ENCODE measurements at places on chromosomes 4 and X.

DNA sequence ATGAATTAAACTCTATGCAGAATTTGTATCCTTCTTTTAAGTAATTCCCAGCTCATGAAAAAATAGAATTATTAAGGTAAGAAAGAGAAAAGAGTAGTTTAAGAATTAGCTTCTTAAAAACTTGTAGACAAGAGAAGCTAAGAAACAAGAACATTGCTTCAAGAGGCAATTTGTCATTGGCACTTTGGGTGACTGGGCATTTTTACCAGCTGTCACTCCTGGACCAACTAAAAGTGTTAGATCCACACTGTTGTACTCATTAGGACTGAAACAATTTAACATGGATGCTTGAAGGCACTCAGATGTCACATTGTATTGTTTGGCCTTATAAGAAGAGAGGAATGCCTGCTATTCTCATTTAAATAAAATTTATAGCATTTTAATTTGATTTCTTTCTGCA, 7.4 kb downstream of the COL25A1 start:
- no peak for DNase-seq

GRCh38 chrX:42143866-42144592, 220.7 kb upstream of the CASK start:
- no peak for DNase-seq

DNA sequence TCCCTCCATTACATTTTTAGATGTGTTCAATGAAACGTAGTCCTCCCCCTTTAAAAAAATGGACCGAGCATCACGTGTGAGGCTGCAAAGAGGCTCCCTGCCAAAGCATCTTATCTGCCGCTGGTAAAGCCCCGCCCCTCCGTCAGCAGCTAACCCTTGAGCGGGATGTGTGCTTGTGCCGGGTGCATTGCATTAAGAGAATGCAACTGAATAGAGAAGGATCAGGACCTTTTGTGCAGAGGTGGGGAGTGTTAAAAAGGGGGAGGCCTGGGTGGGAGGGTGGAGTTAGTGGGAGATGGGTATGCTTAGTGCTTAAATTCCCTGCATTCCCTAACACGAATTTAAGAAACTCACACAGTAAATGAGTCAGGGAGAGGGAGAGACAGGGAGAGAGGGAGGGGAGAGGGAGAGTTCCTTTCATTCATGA, 66.0 kb downstream of the TBL1X start:
- DNase-seq = peak; percentile 93

DNA sequence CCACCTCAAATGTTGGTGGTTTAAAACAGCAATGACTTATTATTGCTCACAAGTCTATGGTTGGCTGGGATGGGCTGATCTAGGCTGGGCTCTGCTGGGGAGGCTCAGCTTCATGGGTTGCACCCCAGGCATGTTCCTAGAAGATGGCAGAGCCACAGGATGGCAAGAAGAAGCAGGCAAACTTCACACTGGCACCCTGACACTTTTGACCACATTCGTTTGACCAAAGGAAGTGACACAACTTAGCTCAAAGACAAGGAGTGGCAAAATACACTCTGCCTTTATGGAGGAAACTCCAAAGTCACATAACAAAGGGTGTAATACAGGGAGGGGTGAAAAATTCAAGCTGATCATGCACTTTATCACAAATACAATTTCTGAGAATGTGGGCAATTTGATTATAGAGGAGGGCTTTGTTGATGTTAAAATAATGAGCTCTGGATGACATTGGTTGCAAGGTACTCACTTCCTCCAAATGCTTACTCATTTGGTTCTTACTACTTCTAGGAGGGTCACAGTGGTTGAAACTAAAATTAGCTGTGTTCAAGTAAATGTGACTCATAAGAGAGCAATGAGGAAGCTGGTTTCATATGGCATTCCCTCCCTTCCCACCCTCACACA, 249.2 kb upstream of the RPS6KA3 start:
- DNase-seq = no peak

DNA sequence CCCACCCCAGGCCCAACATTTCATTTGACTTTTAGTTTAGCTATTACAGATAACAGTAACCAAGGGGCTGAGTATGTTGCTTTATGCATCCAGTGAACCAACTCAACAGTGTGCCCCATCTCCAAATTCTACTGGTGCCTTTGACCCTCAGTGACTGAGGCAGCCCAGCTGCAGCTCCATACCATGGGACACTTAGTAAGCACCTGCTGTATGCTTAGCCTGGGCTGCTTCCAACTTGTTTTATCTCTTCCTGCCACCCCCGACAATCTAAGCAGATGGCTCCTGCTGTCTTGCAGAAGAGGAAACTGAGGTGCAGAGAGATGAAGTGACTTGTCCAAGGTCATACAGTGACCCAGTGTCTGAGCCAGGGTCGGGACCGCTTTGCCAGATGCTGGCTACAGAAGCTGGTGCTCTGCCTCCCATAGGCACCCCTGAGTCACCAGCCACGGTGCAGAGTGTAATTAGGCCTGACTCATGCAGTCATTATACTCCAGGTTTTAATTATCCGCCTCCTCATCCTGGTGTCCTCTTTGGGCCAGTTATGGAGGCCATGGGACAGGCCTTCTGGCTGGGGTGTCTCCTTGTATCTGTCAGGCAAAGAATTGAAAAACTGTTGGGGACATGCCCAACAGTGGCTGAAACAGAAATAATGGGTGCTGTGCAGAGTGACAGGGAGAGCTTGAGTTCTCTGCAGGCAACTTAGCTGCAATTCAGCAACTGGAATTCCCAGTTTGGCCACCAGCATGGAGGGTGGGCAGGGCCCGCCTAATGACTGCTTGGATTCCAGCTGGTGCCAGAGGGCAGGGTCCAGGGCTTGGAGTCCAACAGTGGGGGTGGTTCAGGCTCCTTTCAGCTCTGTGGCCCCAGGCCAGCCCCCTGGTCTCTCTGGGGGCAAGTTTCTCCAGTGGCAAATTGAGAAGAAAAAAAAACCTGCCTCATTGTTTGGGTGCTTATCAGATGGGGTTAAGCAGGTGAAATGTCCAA, 8.2 kb upstream of the GPR78 start:
- no peak for DNase-seq

DNA sequence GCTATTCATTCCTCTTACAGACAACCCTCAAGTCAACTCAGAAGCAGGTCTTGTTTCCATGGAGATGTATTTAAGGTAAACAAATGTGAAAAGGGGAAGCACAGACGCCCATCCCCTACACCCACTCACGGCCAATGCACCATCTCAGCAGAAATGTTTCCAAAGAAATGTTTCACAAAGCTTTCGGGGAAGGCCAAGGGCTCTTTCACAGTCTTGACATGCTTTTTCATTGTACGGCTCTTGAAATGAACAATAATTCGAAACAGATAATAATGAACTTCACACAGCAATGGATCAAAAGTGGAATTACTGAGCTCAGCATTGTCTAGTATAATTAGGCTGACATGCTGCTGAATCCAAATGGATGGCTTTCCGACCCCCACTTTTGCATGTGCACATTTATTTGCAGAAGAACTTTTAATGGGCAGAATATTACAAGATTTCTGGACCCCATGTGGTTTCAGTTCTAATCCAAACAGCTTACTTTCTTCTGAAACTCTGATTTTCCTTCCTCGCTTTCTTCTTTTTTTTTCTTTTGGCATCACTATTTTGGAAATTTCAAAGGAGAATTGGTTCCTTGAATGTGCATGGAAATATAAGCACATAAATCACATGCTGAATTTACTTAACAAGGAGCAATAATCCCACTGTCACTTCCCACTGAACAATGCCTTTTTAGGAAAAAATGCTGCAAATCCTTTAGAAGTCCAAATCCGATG, 160.9 kb downstream of the SMIM20 start:
- no peak for DNase-seq

GRCh38 chr4:110849461-110849860, 226.6 kb upstream of the PITX2 start:
- DNase-seq = no peak

DNA sequence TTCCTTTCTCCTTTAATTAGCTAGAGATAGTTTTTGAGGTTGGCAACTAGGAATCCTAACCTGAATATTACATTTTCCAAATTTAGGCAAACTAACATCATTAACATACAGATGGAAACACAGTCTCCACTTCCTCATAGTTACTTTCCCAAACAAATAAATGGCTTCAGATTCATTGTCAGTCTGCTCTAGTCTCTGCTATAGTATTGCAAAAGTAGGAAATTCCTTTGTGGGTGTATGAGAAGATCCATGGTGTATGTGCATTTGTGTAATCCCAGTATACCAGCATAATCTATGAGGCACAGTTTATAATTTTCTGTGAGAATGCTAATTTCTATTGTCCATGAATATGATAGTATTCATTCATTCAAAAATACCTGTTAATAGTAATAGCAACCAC, 3.0 kb upstream of the NDP start:
- DNase-seq = no peak

DNA sequence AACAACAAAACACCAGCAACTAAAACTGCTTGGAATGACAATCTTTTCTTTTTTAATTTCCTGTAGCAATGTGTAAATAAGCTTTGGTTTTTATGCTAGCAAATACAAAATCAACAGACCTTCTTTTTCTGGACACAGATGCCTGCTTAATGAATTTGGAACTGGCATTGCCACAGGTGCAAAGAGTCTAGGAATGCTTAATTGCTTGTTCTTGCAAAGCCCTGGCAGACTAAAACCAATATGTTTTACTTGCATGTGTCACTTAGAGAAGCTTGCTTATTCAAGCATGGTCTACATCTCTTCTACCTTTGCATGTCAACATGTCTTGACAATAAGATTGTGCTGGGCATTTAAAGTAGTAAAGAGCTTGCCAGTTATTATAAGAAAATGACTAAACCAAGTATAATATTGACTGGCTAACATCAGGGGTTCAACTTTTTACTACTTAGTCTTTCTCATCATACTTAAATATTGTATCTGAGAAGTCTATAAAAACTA, 656.7 kb upstream of the NDST4 start:
- no peak for DNase-seq

DNA sequence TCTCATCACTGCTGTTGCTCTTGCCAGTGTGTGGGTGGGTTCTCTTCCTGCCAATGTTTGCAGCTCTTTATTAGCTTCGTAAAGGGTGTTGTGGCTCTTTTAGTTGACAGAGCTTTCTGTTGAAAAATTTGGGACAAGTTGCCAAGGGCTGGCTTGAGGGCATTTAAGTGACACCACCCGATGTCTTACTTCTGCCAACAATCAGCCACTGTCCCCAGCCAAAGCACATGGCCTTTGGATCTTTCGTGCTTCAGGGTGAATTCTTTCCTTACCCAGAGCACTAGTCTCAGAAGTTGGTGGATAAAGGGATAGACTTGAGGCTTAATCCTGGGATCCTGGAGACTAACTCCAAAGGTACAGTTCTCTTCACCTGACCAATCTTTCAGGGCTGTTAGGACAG, 113.6 kb downstream of the SOX3 start:
- no peak for DNase-seq

GRCh38 chrX:97238632-97239031, 354.9 kb downstream of the RPA4 start:
- DNase-seq = no peak

GRCh38 chrX:18883961-18884765, 99.8 kb downstream of the PHKA2 start:
- no peak for DNase-seq

DNA sequence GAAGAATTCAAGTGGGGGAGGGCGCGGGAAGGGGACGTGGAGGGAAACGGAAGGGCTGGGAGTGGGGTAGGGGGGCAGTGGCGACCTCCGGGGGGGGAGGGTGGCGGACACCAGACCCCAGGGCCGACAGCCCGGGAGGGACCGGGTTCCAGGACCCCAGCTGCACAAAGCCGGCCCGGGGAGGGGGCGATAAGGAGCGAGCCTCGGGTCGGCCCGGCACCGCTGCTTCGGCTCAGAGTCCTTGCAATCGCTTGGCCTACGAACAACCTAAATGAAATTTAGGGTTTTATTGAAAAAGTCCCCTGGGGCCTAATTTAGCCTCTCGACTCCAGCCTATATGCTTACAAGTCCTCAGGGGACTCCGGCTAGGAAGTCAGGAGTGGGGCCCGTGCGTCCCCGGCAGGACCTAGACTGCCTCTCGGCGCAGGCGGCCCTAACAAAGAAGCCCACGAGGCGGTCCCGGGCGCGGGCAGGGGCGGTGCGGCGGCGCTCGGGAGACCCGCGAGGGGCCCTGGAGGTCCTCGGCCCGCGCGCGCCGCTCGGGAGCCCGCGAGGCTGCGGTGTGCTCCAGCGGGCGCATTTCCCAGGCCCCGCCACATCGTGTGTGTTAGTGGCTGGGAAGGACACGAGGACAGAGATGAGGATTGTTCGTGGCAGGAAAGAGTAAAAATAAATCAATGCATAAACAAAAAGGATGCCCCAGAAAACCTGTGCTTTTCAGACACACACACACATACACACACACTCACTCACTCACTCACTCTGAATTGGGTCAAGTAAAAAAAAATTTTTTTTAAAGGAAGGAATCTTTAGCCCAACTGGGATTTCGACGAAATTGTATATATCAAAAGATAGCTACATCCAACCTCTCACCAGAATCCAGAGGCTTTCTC, 70.0 kb downstream of the MGST2 start:
- peak; percentile 61 for DNase-seq

GRCh38 chr4:140603286-140603685, 34.5 kb upstream of the UCP1 start:
- no peak for DNase-seq

DNA sequence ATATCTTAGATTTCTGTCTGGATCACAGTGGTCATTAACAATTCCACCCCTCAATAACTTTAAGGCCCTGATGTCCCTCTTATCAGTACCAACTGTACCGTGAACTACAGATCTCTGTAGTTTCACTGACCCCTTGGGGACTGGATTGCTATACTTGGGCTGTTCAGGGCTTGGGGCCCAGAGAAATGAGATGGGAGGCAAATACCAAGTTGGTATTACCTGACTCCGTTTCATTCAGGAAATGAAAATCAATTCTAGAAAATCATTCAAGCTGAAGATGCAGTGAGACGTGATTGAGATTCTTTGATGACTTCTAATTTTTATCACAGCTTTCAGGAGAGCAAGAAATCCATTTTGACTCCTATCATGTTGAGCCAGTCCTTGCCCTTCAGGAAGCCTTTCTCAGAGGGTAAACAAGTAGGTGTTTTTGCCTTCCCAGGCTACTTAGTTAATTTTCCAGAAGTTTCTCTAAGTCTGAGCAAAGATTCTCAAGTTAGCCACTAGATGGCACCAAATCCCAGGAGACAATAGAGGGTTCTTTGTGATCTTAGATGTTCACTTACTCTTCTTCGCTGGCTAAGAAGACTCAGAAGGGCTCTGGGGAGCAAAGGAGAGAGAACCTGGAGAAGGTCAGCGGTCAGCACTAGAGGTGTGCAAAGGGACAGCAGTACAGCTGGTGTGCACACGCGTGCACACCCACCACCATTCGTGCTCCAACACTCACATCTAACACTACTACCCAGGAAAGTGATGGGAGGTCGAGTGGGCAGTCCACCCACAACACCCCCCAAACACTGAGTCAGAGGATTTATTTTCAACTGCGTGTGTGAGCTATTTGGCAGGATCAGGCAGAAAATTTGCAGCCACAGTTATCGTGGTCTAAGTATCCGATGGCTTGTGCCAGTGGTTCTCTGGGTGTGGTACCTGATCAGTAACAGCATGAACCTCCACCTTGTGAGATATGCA, 7.4 kb downstream of the HNRNPH2 start:
- DNase-seq = peak; percentile 68

- DNase-seq = peak; percentile 53
These were observed 34.5 kb upstream of the RAB33B start for GRCh38 chr4:139419388-139419914.

Measured in NCI-H524 (cell line).